ENCODE measurements at places on chromosomes 1 and 21. TPM values are rescaled to one million over a fixed set of nuclear protein-coding genes. Genes with fewer than 3 reads are reported as not detected.

The PAQR6 gene
- polyA plus RNA-seq: 1.5 TPM

The FLG gene
- polyA plus RNA-seq: under 0.01 TPM

The BRDT gene
- polyA plus RNA-seq: not detected

The SLAMF9 gene
- 0.13 TPM for polyA plus RNA-seq

The APH1A gene
- polyA plus RNA-seq: 74.4 TPM

The AUNIP gene
- polyA plus RNA-seq: not detected

The SH2D1B gene
- polyA plus RNA-seq: not detected

The AMY1A gene
- not detected for polyA plus RNA-seq

The NENF gene
- 117 TPM for polyA plus RNA-seq

The TMCC2 gene
- polyA plus RNA-seq: 1.8 TPM

The F13B gene
- not detected for polyA plus RNA-seq

The B3GALT2 gene
- 24.7 TPM for polyA plus RNA-seq

The NCDN gene
- 15.3 TPM for polyA plus RNA-seq

The GPR161 gene
- polyA plus RNA-seq: 2.3 TPM

The PLEKHN1 gene
- polyA plus RNA-seq: 0.37 TPM
